ENCODE measurements at places on chromosomes 12 and 14. TPM values are rescaled to one million over a fixed set of nuclear protein-coding genes. Genes with fewer than 3 reads are reported as not detected.

DNA sequence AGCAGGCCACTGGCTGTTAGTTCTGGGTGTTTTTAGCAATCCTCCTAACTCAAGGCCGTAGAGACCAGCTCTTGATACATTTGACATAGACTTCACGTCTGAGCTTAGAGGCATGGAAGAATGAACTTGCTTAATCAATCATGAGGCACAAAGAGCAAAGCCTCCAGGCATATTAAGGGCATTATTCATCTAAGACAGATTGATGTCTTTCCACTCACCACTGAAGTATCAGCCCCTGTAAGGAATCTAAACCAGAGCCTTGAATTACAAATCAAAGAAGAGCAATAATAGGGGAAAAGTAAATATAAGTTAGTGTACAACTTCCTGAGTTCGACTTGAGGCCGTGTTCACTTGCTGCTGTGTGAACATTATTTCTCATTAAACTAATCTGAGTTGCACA is 1470.7 kb downstream of the AACS start:
- DNase-seq: no peak

GRCh38 chr14:105420974-105421674 is 1.5 kb downstream of the MTA1 start:
- no peak for DNase-seq

GRCh38 chr14:65320661-65321308 is 91.7 kb upstream of the FUT8 start:
- DNase-seq: no peak

DNA sequence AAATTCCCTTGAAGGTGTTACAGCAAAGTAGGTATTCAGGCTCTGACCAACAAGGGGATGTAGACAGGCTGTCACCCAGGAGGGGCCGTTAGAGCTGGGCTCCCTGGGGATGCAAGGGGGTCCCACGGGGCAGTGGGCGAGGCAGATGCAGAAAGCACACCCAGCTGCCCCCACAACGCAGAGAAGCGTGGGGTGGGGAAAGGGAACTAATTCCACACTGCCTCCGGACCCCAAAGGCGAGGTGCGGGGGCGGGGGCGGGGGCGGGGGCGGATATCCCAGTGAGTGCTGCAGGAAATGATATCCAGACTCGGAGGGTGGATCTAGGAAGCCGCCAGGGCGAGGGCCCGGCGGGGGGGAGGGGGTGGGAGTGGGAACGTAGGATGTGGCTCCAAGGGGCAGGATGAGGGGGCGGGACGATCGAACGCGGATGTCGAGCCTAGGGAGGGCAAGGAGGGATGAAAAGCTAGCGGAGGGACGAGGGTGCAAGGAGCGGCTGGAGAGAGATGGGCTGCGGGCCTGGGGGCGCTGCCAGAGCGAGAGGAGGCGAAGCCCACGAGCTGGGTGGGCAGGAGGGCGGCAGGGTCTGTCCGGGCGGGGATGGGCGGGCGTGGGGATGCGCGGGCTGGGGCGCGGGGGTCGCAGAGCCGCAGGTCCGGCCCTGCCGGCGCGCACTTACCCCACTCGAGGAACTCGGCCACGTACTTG is 874 bp downstream of the CDC42BPB start:
- DNase-seq: peak; percentile 19

- no peak for DNase-seq
Observed at GRCh38 chr12:122206976-122207375, 3.5 kb downstream of the B3GNT4 start.

- peak; percentile 42 for DNase-seq
Observed at GRCh38 chr12:45409966-45410365, 194.1 kb downstream of the ANO6 start.

DNA sequence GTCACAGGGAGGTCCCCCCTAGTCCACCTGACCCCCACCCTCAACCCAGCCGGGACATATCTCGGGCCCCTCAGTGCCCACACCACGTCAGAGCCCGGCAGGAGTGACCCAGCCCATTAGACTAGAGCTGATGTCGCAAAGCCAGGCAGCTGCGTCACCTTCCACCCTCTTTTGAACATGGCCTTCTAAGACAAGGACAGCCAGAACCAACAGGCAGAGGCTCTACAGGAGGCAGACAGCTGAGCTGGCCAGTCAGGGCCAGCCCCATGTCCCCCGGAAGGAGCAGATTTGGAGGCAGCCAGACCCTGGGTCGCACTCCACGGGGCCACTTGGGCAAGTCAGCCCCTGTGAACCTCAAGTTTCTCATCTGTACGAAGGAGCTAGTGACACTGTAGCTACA is 44.1 kb downstream of the SCARB1 start:
- DNase-seq: no peak

- no peak for DNase-seq
Observed at GRCh38 chr12:110002676-110003515, 3.7 kb downstream of the ANKRD13A start.

- no peak for DNase-seq
Observed at GRCh38 chr12:72723732-72724131, 451.6 kb downstream of the TRHDE start.

The LIN7A gene
- 1.7 TPM for total RNA-seq

The HSPA2 gene
- 81.7 TPM for total RNA-seq

The CLECL1 gene
- total RNA-seq: not detected

Data from gastrocnemius medialis (tissue), 4 donors.